ENCODE measurements at places on chromosomes 5 and 9. TPM values are rescaled to one million over a fixed set of nuclear protein-coding genes. Genes with fewer than 3 reads are reported as not detected.
A peak's percentile ranks its signal among the peaks of the same experiment; 100 is the strongest.

IRX4 gene
- total RNA-seq: not detected

HSPB3 gene
- not detected for total RNA-seq

DNA sequence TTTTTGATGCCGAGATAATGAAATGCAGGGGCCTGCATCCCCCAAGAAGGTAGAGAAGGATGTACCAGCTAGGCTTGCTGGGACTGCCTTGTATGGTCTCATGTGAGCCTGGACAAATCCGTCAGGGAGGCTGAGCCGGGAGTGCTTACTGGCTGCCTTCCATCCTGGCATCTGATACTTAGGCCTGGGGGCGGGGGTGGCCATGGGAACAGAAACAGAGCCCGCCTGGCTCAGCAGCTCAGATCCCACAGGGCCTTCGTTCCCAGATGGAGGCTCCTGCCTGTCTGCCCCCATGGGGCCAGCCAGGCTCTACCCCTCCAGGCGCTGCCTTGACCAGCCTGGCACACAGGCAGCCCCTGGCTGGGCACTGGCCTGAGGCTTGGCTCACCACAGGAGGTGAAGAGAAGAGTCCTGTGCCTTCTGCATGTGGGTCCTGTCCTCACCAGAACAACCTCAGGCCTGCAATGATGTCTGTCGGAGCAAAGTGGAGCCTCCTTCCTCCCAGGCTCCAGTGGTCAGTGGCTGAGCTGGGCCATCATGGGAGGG is 10.5 kb upstream of the SPATA31E1 start:
- H3K4me3 ChIP-seq: no peak overlapping the region
- no peaks in the 10 kb centered on the region for H3K27me3 ChIP-seq
- peak overlapping the region; percentile 15 for H3K27ac ChIP-seq
- no peaks in the 10 kb centered on the region for H3K36me3 ChIP-seq
- peak; percentile 89 for DNase-seq

GRCh38 chr5:91670122-91670521 is 287.0 kb upstream of the ARRDC3 start:
- H3K27ac ChIP-seq: no peak overlapping the region
- H3K36me3 ChIP-seq: no peaks in the 10 kb centered on the region
- H3K27me3 ChIP-seq: no peaks in the 10 kb centered on the region
- DNase-seq: no peak
- H3K4me3 ChIP-seq: no peak overlapping the region

GRCh38 chr9:93955981-93956784 is 1.0 kb upstream of the BARX1 start:
- H3K4me3 ChIP-seq: peak overlapping the region; percentile 8
- peaks cover 36% of the 10 kb centered on the region for H3K4me1 ChIP-seq
- DNase-seq: no peak

- no peak overlapping the region for H3K27ac ChIP-seq
- H3K36me3 ChIP-seq: peaks cover 4% of the 10 kb centered on the region
- peaks cover 37% of the 10 kb centered on the region for H3K4me1 ChIP-seq
- H3K4me3 ChIP-seq: no peak overlapping the region
- DNase-seq: no peak
- no peaks in the 10 kb centered on the region for H3K27me3 ChIP-seq
Measured at GRCh38 chr5:107457138-107457537, 213.6 kb downstream of the EFNA5 start.

GRCh38 chr9:114501796-114502682 is 3.2 kb downstream of the WHRN start:
- H3K36me3 ChIP-seq: peaks cover 4% of the 10 kb centered on the region
- H3K27me3 ChIP-seq: peaks cover 11% of the 10 kb centered on the region
- DNase-seq: no peak
- peak overlapping the region; percentile 97 for H3K27ac ChIP-seq

DNA sequence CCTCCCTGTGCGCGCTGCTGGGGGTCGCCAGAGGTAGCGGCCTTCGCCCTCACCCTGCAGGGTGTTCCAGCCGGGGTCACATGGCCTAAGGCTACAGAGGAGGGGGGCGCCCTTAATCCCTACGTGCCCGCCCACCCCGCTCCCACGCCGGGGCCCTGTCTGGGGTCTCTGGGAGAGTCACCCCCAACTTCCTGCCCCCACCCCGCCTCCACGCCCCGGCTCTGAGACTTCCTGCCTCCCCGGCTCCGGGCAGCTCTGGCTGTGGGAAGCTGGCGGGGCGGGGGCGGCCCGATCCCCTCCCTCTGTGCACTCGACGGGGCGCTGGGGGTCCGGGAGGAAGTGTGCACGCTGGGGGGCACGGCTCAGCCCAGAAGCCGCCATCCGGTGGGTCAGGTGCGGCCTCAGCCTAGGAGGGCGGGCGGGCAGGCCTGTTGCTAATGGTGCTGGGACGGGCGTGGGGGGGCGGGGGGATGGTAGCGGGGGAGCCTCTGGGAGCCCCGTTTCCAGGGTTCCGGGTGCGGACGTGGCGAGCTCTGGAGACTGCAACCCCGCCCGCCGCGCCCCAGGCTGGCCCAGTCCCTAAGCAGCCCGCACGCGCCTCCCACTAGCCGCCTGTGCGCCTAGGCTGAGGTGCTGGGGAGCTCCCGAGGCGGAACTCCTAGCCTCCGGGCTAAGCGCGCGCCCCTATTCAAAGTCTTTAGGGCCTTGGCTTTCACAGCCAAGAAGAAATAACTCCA is 61.6 kb downstream of the CXXC5 start:
- peak overlapping the region; percentile 45 for H3K4me3 ChIP-seq
- DNase-seq: peak; percentile 91

DNA sequence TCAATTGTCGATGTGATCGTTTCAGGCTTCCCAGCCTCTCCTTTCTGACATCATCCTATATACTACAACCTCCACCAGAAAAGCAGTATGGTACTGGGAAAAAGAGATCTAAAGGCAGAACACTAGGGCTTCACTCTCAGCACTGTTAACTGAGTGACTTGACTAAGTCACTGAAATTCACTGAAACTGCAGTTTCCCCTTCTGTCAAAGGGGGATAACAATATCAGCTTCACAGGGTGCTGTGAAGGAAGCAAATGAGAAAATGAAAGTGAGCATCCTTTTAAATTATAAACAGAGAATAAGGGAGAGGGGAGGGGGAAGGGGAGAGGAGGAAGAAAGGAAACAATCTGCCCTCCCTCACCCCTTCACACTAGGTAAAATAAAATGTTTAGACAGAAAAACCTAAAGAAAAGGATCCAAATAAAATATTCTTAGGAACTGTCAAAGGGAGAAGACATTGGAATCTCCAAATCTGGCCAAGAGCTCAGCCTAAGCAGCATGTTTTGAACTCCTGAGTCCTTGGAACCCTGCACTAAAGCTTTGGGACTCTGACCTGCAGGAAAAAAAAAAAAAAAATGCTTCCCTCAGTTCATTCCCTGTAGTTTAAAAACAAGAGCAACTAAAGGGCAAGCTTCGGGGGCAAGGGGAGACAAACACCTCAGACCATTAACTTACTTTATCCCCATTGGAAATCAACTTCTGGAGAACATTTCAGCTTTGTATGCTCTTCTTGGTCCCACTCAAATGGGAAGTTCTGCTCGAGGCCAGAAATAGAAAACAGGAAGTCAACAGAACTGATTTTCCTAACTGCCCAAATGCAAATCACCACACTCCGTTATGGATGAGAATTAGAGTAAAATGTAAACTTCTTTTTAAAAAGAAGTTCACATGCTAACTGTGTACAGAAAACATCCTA is 178.3 kb downstream of the DEPDC1B start:
- H3K4me1 ChIP-seq: peaks cover 12% of the 10 kb centered on the region
- H3K4me3 ChIP-seq: no peak overlapping the region
- DNase-seq: no peak
- no peaks in the 10 kb centered on the region for H3K36me3 ChIP-seq
- H3K27ac ChIP-seq: peak overlapping the region; percentile 39
- no peaks in the 10 kb centered on the region for H3K27me3 ChIP-seq

EQTN gene
- not detected for total RNA-seq

KIF12 gene
- 0.47 TPM for total RNA-seq

- DNase-seq: no peak
- no peaks in the 10 kb centered on the region for H3K36me3 ChIP-seq
- no peaks in the 10 kb centered on the region for H3K4me1 ChIP-seq
- H3K27ac ChIP-seq: no peak overlapping the region
- peaks cover 4% of the 10 kb centered on the region for H3K27me3 ChIP-seq
Measured at GRCh38 chr9:105930011-105930627, 235.8 kb downstream of the TMEM38B start.

ADAMTS16 gene
- not detected for total RNA-seq

- H3K27me3 ChIP-seq: no peaks in the 10 kb centered on the region
- no peak overlapping the region for H3K27ac ChIP-seq
- peaks cover 2% of the 10 kb centered on the region for H3K36me3 ChIP-seq
- DNase-seq: no peak
Measured at GRCh38 chr9:99130069-99130468, 25.2 kb downstream of the TGFBR1 start.

DNA sequence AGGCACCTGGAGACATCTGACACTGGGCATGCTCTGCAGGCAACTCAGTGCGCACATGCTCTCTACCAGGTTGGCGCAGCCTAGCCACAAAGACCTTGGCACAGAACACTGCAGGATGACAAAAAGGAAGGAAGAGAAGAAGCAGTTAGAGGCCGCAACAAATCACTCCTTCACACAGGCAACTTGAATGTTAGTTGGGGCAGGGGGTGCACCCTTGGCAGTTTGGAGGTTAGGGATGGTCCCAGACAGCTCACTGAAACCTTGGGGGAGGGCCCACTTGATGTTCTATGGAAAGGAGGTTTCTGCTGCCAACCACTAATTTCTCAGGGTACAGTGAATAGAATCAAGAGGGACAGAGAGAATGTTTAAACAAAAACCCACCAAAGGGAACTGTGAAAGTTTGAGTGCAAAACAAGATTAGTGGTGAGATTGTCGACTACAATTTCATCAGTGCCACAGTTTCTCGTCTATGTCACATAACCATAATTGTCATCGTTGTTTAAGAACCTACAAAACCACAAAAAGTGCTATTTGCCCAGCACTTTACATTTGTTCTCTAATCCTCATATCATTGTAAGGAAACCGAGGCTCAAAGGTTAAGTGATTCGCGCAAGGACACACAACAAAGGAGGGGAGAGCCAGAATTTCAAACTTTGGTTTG is 48.7 kb downstream of the FBXW11 start:
- peaks cover 47% of the 10 kb centered on the region for H3K4me1 ChIP-seq
- no peak for DNase-seq
- H3K4me3 ChIP-seq: no peak overlapping the region
- no peak overlapping the region for H3K27ac ChIP-seq
- H3K27me3 ChIP-seq: no peaks in the 10 kb centered on the region

SPAG8 gene
- total RNA-seq: 2.4 TPM

- H3K4me1 ChIP-seq: no peaks in the 10 kb centered on the region
- H3K27me3 ChIP-seq: no peaks in the 10 kb centered on the region
- no peak overlapping the region for H3K4me3 ChIP-seq
- no peak overlapping the region for H3K27ac ChIP-seq
Measured at GRCh38 chr9:89677702-89678395, 73.0 kb downstream of the GADD45G start.

DNA sequence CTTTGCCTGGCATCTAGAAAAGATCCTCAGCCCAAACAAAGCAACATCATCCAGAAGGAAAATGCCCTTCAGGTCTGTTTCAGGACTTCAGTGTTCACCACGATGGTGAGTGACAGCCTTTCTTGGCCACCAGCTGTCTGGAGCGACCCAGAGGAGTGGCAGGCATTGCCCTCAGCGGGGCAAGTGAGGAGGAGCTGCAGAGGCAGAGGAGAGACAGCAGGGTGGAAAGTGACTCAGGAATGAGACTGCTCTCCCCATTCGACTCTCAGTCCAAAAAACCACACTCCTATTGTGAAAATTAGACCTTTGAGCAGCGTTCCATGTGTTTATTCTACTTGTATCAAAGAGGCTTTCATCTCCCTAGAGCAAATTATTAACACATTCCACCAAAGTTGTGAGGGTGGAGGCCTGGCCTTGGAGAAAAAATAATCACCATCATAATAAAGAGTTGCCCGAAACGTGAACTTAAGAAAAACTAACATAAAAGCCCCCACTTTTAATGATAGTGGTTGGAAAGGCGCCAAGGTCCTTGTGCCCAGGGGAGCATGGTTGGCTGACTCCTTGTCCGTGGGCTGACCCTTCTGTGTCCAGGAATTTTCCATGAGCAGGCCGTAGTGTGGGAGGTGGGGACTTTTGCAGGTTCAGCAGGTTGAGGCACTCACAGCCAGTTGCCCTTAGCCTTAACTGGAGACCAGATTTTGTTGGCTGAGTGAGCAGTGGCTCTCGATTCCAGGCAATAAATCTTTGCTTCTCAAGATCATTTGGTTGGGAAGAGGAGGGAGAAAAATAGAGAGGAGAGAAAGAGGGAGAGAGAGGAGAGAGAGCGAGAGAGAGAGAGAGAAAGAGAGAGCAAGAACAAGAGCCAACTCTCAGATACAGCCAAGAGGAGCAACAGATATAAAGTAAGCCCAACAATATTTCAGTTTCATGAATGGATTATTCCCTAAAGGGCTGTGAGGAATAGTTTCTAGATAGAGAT is 125.9 kb upstream of the ANKRD55 start:
- H3K27me3 ChIP-seq: no peaks in the 10 kb centered on the region
- no peak overlapping the region for H3K4me3 ChIP-seq
- H3K4me1 ChIP-seq: peaks cover 30% of the 10 kb centered on the region
- DNase-seq: no peak

- H3K36me3 ChIP-seq: no peaks in the 10 kb centered on the region
- H3K4me1 ChIP-seq: no peaks in the 10 kb centered on the region
Measured at GRCh38 chr5:119743927-119744326, 114.6 kb downstream of the FAM170A start.

- H3K27ac ChIP-seq: no peak overlapping the region
- H3K27me3 ChIP-seq: no peaks in the 10 kb centered on the region
- H3K36me3 ChIP-seq: no peaks in the 10 kb centered on the region
- no peak overlapping the region for H3K4me3 ChIP-seq
Measured at GRCh38 chr5:144304688-144305087, 134.0 kb downstream of the KCTD16 start.

DNA sequence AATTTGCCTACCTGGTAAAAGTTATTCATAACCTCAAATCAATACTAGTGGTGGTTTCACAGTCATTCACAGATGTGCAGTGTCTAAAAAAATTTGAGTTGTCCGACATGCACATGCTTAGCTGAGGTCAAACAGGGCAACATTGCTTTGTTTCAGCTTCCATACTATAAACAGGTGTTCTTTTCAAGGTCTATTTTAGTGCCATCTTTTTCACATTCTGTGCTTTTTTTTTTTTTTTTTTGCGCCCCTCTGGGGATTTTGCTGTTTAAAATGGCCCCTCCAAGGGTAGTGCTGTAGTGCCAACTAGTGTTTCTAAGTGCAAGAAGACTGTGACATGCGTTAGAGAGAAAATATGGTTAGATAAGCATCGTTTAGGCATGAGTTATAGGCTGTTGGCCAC is 14.5 kb downstream of the PHAX start:
- no peak overlapping the region for H3K27ac ChIP-seq
- no peaks in the 10 kb centered on the region for H3K4me1 ChIP-seq
- DNase-seq: no peak
- H3K27me3 ChIP-seq: no peaks in the 10 kb centered on the region
- peaks cover 30% of the 10 kb centered on the region for H3K36me3 ChIP-seq
- H3K4me3 ChIP-seq: no peak overlapping the region
